Activated T-helper 1 cell treated with anti-CD3 and anti-CD28 coated beads, Interleukin-2, amount 50 U/mL, for 16 hours (primary cell): ENCODE measurements at places on chromosomes 1 and 21.

- no peak for DNase-seq
Measured at GRCh38 chr1:50704126-50704525, 255.9 kb downstream of the FAF1 start.

DNA sequence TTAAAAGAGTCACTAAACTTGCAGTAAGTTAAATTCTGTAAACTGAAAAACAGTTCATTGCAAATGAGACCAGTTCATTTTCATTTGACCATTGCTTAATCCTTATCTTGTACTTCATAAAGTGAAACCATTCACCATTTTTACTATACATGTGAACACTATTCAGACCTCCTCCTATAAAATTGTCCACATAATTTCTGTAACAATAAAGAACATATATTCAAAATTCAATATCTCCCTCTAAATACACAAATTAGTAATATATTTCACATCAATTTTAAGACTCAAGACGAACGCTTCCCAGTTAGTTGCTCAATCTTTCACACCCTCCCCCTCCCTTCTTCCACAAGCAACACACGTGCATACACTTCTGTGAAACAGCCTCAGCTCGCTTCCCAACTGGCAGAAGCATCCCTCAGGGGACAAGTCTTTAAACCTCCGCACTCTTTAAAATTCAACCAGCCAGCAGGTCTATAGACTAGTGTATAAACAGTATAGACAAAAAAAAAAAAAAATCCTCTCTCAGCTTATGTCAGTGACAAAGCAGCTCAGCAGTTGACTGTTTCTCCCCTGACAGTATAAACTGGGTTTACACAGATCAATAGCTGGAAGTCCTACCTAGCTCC lies 99.6 kb downstream of the DENND1B start:
- no peak for DNase-seq

- DNase-seq, result no peak
Measured at GRCh38 chr21:37210130-37210529, 57.0 kb downstream of the VPS26C start.

DNA sequence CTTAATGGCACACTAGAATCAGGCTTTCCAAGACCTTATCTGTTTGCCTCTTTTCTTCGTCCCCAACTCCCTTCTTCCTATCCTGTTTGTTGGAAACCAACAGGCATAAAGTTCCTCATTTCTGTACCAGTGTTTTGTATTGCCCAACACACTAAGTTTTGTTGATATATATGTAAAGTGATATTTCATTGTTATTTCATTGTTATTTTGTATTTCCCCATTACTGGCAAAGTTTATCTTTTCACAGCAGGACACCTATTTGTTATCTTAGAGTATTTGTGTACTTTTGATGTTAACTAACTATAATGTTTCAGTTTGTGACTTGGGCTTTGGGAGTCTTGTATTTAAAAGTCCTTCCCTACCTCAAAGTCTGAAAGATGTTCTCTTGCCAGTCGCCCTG lies 27.1 kb downstream of the FAM20B start:
- DNase-seq, result no peak

DNA sequence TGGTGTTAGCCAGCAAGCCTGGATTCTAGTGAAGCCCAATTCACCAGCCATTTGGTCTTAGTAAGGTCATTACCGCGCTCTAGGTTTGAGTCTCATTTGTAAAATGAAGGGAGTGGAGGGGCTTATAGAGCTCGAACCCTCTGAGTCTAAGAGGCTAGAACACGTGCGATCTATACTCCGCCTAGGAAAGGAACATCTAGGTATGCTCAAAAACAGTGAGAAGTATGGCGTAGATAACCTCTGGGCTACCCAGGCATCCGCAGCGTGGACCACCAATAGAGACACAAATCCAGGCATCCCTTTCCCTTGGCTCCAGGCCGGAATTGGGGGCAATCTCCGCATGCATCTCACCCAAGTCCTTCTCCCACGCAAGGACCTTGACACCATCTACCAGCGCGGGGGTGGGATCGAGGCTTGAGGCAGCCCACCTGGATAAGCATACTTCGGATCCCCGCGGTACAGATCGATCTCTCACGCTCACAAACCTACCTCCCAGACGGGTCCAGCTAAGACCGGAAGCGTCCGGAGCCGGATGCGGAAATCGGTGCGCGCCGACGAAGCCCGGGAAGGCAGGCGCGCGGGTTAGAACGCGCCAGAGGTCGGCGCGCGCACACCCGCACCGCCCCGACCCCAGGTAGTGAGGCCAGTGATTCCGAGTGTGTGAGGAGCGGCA lies at the start of gene METTL25B:
METTL25B (plus strand) TSS at position 544 of the 673 bp plus-strand sequence. CDS start 636 bp downstream, outside the sequence.
- DNase-seq, result peak; percentile 68
